NCI-H1694 treated with DMSO at 0.1 percent for 48 hours (cell line): ENCODE measurements at places on chromosomes 4 and X.

GRCh38 chr4:59565836-59566235, 1634.3 kb upstream of the ADGRL3 start:
- peak; percentile 68 for DNase-seq

DNA sequence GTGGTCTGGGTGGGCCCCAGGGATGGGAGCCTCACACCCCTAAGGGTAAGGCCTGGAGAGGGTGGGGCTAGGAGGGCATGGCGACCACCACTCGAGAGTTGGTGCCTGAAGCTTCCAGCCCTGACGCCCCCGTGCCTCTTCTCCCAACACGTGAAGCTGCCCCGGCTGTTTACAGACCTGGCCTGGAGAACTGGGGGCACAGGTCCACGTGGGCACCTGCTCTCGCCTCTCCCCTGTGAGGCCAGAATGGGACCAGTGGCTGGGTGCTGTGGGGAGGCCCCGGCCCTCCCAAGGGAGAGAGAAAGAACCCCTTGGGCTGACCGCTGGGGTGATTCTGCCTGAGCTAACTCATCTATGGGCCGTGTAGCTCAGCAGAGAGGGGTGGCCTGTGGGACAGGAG, 15.5 kb downstream of the NAT8L start:
- DNase-seq, result no peak

GRCh38 chr4:25347473-25347872, 29.6 kb upstream of the ANAPC4 start:
- no peak for DNase-seq

DNA sequence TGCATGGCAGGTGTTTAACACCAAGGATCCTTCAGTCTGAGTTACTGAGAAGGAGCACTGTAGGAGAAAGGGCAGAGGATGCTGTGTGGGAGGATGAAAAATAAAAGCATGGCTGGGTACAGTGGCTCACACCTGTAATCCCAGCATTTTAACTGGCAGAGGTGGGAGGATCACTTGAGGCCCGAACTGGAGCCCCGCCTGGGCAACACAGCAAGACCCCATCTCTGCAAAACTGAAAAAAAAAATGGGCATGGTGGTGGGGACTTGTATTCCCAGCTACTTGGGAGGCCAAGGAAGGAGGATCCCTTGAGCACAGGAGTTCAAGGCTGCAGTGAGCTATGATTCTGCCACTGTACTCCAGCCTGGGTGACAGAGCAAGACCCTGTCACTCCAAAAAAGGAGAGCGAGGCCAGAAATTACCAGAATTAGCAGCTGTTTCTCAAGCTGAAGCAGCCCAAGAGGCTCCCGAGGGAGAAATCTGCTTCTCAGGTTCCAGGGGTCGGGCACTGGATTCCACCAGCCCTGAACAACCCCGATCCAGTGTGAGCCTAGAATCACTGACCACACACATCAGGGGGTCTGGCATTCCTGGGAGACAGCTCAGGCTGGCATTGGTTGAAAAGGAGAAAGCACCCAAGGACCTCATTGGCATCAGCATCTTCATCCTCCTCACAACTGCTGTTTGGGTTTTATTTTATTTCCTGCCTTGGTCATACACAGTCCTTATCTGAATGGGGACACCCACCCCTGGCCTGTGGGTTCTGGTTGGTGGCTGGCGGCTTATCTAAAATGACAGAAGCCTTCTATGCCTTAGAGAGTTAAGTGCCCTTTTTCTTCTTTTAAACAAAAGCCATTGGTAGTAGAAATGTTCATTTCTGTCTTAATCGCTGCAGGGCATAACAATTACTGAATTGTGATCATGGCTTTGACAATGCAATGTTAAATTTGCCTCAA, 66.3 kb upstream of the TRIM2 start:
- no peak for DNase-seq

GRCh38 chr4:41172786-41173185, 41.6 kb downstream of the APBB2 start:
- no peak for DNase-seq

DNA sequence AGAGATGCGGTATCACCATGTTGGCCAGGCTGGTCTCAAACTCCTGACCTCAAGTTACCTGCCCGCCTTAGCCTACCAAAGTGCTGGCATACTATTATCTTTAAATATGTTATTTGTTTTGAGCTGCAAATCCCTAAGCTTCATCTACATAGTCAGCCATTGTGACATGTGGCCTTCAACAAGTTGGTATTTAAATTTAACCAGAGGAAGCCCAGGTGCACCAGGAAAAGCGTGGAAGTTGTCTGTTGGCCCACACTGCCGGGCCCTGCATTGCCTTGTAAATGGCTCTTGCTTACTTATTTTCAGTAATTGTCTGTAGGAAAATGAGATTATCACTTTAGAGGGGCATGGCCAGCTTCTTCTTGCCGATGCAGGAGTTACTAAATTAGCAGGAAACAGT, 6.0 kb downstream of the WWC2 start:
- DNase-seq, result no peak

GRCh38 chrX:129779747-129780146, at the start of gene SASH3:
Gene SASH3, plus strand, starts transcription at chrX:129779949. Its CDS starts 149 bp downstream, at chrX:129780098.
- no peak for DNase-seq

DNA sequence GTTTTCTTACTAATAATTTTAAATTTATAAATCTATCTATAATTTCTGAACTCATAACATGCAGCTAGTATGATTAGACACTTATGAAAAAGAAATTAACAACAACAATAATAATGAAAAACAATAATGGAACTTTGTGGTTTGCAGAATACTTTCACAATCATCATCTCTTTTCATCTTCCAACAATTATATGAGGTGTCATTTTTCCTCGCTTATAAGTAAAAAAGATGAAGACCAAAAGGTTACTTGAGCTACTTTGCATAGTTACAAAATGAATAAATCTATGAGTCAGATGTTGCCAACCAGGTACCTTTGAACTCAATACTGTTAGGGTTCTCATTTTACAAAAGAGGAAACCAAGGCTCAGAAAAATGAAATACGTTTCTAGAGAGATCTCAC, 98.5 kb upstream of the ELOVL6 start:
- no peak for DNase-seq

- DNase-seq, result no peak
These were observed 19.7 kb upstream of the RTL9 start for GRCh38 chrX:110338935-110339334.

DNA sequence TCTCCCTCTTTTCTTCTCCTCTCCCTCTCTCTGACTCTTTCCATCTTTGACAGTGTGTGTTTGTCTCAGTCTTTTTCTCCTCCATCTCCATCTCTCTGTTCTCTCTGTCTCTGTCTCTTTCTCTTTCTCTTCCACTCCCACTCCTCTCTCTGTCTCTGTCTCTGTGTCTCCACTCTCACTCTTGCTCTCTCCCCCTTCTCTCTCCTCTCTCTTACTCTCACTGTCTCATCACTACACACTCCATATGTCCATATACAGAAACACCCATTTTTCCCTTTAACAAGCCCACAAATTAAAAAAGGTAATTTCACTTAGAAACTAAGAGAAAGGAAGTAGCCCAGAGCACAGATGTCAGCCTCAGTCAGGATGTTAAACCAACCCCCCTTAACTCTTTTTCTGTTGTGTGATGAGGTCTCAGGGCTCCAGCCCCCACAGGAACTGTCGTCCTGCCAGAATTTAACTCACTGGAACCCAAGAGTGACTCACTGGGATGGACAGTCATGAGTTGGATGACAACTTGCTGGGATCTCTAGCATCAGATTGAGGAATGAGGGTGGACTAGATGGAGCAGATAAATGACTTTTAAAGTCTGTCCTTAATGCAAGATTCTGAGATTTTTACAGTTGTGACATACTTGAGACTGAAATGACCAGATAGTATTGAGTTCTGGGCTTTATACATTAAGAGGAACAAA, 27.5 kb downstream of the OTUD6A start:
- DNase-seq, result no peak

DNA sequence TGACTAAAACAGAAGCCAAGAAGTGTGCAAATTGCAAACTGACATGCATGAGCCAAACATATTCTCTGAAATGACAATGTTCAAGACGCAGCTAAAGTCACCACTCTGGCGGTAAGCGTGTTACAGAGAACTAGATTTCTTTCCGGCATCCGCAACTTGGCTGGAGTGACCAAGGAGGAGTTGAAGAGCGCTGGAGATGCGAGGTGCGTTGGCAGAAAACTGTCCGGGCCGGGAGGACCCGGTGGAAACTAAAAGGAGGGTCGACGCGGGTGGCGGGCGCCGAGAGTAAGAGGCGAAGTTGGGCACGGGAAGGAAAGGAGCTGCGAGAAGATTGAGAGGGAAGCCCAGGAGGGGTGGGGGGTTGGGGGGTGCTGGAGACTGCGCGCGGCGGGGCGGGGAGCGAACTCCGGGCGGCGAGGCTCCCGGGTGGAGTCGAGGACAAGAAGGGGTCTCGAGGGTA, 807 bp downstream of the SEL1L3 start:
- DNase-seq, result no peak

- peak; percentile 29 for DNase-seq
These were observed 104.4 kb downstream of the UCHL1 start for GRCh38 chr4:41360921-41361793.

DNA sequence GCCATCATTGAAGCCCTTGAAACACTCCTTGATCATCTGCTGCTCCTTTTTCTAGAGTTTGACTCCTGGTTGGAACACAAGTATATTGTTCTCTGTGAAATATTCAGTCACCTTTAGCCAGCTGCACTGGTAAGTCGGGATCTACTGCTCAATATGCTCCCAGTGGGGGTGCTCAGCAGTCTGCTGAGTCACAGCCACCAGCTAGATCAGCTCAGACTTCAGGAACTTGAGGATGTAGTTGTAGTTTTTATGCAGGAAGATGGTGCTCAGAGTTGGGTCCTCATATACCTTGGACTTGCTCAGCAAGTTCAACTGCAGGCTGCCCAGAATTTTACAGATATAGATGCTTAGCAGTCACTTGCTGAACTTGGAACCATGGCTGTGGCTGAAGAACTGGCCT, 202.5 kb upstream of the RPL34 start:
- no peak for DNase-seq

GRCh38 chr4:108991551-108992328, 228.9 kb upstream of the ETNPPL start:
- DNase-seq, result no peak

DNA sequence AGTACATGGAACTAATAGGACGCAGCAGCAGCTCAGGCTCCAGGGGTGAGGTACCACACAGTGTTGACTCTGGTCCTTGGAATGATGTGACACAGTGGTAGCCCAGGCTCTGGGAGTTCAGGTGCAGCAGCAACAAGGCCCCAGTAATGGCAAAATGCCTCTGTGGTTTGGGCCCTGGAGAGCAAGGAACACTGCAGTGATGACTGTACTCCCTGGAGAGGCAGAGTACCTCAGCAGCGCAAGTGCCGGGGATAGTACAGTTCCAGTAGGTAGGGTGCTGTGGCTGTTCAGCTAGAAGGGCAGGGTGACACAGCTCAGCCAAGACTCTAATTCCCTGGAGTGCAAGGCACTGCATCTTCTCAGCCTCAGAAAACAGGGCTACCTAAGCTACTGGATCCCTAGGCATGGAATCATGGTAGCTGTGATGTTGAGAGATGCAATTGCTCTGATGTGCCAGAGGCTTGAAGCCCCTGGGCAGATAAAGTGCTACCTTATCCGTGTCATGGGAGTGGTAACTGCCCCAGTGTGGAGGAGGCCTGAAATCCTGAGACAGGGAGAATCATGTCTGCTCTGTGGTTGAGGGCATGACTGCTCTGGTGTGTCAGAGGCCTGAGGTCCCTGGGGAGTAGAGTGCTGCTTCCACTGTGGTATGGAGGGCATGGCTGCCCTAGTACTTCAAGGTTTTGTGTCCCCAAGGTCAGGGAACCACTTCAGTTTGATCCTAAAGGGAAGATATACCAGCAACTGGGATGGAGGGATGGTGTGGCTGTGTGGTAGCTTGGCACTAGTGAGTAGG, 55.2 kb downstream of the AREG start:
- DNase-seq, result no peak

DNA sequence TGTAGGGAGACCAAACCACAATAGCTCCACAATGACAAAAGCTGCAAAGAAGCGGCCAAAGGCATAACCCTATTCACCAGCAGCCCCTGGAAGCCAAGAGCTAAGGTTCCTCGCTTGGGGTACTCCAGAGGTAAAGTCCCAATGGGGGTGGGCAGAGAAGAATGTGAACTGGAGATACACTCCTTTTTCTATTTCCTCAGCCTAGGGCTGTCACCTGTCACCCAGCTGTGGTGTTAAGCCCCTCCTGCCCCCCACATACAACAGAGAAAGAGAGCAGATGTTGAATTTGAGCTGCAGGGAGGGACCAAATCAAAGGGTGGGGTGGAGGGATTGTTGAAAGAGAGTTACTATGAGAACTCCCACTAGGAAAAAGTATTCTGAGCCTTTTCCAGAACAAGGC, 26.1 kb downstream of the AMOT start:
- DNase-seq, result no peak

GRCh38 chrX:9899640-9900111, 67.5 kb upstream of the CLDN34 start:
- no peak for DNase-seq
